ENCODE measurements at places on chromosomes 1 and 21.
A peak's percentile ranks its signal among the peaks of the same experiment; 100 is the strongest.

DNA sequence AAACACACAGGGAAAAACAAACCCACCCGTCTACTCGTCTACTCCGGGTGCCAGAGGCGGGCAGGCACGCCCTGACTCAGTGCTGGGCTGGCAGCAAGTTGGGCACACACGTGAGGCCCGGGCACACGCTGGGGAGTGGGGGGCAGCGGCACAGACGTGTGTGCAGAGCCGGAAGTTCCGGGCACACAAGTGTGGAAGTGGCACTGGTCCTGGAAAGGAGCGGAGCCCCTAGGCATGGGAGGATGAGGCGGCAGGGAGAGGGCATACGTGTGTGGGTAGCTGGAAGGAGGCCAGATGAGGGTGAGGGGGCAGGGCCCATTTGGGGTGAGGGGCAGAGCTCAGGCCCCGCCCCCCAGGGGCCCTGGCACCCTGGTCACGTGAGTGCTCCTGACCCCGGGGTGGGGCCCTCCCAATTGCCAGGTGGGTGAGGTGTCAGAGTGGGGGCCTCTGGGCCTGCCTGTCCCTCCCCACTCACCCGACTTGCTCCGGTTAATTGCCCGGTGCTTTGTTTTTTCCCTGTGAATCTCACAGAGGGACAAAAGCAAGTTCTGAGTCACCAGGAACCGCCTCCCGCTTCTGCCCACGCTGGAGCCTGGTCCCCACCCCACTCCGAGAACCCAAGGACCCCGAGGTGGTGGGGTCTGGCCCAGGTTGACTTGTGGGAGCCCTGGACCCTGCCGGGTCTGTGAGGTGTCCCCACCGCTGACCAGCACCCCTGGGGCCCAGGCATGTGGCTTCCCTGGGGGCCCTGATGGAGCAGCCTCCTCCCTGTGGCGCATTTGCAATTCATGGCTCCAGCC is 104.8 kb upstream of the CASZ1 start:
- DNase-seq = peak; percentile 69

DNA sequence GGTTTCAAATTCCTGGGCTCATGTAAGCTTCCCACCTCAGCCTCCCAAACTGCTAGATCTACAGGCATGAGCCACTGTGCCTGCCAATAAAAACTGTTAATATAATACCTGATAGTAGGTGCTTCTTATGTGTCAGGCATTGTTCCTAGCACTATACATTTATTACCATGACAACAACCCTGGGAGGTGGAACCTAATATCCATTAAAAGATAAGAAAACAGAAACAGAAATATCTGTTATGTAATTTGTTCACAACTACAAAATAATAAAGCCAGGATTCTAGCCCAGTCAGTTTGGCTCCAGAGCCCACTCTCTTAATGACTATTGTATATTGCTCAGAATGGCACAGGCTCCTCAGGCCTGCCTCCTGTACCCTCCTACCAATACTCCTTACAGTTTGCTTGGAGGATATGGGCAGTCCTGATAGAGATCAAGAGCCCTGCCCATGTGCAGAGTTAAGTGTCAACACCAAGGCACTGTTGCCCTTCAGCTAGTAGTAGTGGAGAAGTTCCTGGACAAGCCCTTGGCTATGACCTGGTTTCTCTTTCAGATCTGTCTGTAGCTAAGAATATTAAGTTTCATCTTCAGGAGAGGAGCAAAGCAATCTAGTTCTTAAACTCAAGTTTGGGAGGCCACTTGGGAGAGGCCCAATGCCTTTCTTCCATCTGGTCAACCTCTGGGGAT is 22.4 kb downstream of the RPL5 start:
- no peak for DNase-seq

- DNase-seq = no peak
These were observed 36.2 kb downstream of the CAMK2N1 start for GRCh38 chr1:20449735-20450311.

DNA sequence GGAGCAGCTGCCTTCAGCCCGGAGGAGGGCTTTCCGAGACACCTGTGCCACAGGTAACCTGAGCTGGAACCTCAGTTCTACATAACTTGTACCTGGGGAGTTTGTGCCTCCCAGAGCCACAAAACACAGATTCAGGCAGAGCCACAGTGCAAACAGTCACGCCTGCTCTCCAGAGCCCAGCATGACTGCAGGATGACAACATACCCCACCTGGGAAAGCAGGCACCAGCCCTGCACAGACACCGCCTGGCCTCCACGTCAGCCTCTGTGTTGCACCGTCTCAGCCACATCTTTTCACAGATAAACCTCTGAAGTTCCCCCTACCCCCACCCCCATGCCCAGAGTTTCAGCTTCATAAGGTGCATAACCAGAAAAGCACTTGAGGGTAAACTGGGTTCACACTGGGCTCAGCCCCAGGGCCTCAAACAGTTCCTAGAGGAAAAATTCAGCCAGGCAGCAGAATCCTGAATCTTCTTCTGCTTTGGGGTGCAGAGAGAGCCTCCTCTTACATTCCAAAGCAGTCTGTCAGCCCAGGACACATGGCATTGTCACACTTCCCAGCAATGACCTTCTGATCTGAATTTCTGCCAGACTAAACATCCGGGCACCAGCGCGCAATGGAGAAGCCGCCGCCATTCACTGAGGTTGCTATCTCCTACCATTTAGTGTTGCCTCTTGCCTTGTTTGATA is 229.5 kb downstream of the TOMM20 start:
- no peak for DNase-seq

GRCh38 chr1:208921259-208921658 is 662.3 kb upstream of the CAMK1G start:
- no peak for DNase-seq

GRCh38 chr1:54768093-54768492 is 3.8 kb upstream of the PARS2 start:
- DNase-seq = no peak

DNA sequence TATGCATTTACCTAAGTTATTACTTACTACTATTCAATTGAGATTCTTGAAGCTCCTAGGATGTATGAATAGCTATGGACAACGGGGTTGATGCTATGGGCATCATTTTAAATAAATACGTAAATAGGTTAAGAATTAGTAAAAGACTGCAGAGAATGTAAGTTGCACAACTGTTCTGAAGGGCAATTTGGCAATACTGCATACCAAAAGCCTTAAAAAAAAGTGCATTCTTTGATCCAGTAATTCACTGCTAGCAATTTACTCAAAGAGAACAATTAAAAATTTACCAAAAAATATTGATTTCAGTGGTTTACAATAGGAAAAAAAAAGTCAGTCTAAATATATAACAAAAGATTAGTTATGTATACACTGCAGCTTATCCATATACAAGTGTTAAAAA is 3.5 kb downstream of the ARPC5 start:
- no peak for DNase-seq

DNA sequence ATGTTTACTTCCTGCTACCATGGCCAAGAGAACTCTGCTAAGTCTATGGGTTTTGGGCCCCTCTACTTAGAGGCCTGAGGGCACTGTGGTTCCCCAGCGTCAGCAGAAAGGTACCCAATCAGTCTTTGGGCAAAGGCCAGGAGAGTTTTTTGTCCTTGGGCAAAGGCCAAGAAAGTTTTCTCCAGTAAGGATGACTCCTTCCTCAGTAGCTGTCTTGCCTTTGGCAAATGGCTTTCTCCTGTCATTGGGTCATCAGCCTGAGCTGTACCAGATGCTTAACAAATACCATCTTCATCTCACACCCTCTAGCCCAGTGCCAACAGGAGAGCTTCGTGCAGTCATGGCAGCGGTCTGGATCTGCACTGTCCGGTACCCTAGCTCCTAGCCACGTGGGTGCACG is 199.3 kb upstream of the TMEM51 start:
- no peak for DNase-seq

GRCh38 chr1:203690730-203691129 is 64.1 kb downstream of the ATP2B4 start:
- DNase-seq = no peak

DNA sequence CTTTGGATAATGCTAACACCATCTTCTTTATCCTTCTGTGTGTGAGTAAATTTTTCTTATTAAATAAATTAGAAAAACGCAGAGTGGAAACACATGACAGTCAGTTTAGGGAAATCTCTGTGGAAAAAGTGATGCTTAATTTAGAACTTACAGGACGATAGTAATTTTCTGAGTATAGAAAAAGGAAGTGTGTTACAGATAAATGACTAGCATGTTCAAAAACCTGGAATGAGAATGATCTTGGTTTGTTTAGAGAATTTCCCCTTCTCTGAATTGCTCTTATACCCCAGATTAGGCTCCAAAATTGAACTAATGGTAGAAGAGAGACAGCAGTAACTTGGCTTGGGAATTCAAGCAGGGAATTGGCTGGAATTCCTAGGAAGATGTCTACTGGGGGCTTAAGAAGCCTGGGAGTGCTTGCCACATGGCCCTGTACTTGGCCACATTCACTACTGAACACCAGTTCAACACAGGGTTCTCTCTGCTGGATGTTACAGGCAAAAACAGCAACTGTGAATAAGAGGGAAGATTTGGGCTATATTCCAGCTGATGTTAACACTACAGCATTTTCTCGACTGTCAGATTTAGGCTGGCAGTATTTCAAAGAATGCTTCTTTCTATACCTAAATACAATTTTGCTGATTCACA is 1004.2 kb downstream of the TTLL7 start:
- DNase-seq = no peak

DNA sequence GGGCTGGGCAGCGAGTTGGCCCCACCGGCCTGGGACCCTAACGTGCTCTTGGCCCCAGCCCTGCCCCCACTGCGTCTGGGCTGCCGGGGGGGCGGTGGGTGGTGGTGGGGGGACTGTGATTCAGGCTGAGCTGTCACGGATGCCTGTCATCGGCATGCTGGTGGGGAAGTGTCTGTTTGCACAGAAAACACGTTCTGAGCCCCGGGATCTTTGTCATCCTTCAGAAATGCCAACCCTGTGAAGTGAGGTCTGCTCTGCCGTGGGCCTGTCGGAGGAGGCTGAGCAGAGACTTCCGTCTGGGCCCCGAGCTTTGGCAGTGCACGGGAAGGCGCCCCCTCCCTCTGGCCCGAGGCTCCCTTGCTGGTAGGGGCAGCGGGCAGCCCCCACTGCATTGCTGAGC is 24.3 kb upstream of the PLCH2 start:
- no peak for DNase-seq

DNA sequence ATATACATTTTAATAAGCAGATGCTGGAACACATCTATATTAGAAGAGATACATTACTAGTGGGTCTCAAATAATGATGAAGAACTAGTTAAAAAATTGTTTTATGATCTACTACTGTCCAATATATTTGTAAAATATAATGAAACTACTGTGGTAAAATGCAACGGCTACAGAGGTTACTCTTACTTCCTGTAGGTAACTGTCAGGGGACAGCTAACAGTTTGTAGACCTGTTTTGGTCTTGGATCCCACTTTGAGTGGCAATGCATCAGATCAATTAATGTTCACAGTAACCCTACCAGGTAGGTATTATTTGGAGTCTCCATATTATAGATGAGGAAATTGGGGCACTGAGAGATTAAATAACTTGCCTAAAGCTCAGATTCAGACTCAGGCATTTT is 26.7 kb upstream of the MYSM1 start:
- no peak for DNase-seq

DNA sequence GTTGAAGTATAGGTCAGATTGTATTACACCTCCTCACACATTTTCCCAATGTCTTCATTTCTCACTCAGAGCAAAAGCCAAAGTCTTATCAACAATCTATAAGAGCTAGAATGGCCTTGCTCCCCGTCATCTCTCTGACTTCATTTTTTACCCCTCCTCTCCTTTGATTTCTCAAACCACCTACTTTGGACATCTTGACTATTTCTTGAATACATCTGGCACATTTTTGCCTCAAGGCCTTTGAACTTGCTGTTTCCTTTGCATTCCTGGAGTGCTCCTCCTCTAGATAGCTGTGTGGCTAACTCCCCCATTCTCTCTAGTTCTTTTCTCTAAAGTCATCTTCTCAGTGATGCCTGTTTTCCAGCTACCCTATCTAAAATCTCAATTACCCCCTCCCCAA is 7.2 kb upstream of the XCL2 start:
- no peak for DNase-seq

DNA sequence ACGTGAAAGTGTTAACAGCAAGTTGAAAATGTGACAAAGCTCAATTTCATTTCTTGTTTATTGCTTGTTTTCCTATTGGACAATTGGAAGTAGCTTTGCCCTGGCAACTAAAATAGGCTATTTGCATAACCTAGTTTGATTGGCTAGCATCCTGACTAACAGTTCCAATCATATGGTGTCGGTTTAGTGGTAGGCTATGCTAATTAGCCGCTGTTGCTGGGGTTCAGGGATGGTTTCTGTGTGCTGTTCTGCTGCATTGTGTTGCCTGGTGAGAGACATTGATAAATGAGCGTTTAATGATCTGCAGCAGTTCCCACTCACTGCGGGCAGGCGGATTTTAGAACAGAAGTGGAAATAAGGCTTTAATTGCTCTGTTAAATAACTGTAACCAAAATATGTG is 68.5 kb downstream of the DYRK1A start:
- peak; percentile 39 for DNase-seq

- DNase-seq = no peak
These were observed 110.2 kb downstream of the IFI44 start for GRCh38 chr1:78759881-78760280.

GRCh38 chr1:180252638-180253536 is 22.8 kb downstream of the LHX4 start:
- DNase-seq = no peak

DNA sequence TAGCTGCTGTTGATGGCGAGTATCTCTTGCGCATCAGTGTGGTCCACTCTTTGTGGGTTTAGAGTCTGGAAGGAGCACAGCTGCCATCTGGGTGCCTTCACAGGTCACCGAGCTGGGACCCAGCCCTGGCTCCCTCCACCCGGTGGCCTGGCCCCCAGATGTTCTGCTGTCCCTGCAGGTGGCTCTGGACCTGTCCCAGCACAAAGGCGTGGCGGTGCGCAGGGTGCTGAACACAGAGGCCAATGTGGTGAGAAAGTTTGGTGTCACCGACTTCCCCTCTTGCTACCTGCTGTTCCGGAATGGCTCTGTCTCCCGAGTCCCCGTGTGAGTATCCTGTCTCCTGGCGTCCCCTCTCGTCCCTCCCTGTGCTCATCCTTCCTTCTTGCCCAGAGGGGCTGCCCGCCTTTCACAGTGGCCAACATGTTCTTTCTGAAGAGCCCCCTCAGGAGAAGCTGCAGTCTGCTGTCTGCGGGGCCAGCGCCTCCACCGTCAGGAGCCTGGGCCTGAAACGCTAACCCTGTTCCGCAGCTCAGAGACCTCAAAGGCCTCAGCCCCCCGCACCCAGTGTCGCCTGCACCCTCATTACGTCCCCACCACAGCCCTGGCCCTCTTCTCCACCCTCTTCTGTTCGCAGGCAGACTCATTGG is 27.4 kb downstream of the QSOX1 start:
- no peak for DNase-seq

- DNase-seq = no peak
These were observed 10.2 kb downstream of the AADACL4 start for GRCh38 chr1:12654004-12654567.

DNA sequence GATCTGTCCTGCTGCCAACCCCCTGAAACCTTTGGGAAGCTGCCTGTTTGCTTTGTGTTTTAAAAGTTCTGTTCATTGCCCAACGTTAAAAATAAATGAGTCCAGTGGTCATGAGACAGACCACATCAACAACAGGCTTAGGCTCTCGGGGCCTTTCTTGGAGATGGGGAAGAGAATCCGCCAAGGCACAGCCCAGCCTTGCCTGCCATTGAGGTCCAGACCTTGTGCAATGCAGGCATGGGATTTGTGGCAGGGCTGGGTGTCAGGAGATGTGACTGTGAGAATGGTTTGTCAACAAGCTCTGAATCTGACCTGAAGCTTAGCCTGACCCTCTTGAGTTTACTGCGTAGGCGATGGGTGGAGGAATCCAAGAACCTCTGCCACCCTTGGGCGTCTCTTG is 4.2 kb downstream of the SPSB1 start:
- no peak for DNase-seq

All from right kidney (tissue), 9 donors.